ENCODE measurements at places on chromosomes 6 and 20.

DNA sequence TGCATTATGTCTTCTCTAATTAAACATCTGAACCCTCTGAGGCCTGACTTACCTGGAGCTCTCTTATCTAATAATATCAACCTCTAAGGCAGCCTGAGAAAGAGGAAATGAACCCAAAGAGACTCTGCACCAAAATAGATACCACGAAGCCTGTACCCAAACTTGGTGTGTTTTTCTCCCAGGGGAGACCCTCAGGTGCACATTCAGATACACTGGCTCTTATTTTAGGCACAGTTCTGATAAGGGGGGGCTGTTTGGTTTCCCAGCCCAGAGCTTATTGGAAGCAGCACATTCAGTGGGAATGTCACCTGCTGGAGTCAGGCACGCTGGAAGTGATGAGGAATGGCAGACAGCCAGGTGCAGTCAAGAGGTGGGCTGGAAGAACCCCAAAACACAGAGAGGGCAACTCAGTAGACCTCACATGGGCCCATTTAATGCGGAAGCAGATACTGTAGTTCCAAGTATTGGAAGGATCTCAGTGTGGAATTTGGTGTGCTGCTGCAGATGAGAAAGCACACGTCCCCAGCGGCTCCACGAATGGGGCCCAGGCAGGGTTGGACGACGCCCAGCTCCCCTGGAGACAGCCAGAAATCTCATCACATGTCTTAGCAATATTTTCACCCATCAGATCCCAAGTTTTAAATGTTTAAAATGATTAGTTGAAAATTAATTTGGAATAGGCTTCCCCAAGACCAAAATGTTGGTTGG is 9.7 kb upstream of the CCR6 start:
- DNase-seq, result no peak

- no peak for DNase-seq
Observed at GRCh38 chr20:22763257-22763906, 179.0 kb upstream of the FOXA2 start.

DNA sequence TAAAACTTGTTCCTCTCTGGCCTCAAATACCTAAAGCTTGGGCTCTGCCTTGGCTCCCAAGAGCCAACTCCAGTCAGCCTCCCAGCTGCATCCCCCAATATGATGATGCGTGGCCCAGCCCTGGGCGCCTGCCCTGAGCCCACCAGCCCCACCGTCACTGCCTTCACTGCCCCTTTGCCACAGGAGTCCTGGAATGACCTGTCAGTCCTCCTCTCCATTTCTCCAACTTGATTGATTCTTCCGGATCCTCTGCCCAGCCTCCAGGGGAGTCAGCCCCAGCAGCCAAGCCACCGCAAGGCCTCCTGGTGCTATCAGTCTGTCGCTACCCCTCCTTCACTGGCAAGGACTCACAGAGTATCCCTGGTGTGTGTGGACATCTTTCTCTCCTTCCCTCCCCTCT is 96.7 kb upstream of the PMEPA1 start:
- DNase-seq, result no peak

- DNase-seq, result no peak
Observed at GRCh38 chr6:46381057-46381456, 110.2 kb downstream of the RCAN2 start.

- peak; percentile 68 for DNase-seq
Observed at GRCh38 chr20:19274412-19275015, 62.1 kb downstream of the SLC24A3 start.

GRCh38 chr6:114785235-114786127 is 442.7 kb upstream of the HS3ST5 start:
- DNase-seq, result no peak

- no peak for DNase-seq
Observed at GRCh38 chr6:134111062-134111677, 58.7 kb upstream of the SLC2A12 start.

- no peak for DNase-seq
Observed at GRCh38 chr6:24255676-24256075, 102.2 kb downstream of the DCDC2 start.

DNA sequence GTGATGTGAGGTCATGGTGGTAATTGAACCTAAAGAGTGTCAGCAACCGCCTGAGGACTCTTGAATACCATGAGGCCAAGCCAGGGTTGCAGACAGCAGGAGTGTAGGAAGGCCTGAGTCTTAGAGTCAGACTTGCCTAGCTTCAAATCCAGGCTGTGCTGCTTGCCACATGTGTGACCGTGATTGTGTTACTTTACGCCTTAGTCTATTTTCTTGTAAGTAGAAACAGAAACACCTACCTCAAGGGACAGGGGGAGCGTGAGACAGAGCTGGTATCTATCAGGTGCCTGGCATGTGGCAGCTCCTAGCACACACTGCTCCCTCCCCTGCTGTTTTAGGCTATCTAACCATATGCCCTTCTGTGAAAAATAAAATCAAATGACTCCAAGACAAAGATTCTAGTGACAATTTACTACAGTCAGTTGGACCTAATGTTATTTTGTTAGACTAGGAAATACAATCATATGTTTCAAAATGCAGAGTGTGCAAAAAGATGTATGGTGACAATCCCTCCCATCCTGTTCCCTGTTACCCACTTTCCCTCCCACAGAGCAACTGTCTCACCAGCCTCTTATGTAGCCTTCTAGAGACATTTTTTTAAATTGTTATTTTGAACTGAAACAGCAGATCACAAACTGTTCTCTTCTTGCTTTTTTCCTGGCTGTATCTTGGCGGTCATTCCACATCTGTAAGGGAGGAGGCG is 21.7 kb downstream of the TAF8 start:
- no peak for DNase-seq

DNA sequence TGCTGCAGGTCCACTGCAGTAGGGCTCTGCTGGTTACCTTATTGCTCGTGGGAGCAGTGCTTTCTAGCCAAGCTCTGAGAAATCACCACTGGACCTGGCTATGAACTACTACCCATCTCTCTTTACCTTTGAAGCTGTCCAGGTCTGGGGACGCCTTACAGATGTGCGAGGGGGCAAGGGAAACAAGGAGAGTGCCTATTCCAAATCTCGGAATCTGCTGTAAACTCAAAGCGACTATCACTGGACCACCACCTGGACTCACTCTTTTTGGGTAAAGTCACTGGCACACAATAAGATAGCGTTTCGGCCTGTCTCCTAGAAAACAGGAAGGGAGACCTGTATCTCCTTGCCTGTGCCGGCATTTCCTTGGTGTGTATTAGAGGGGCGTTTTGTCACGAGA is 5.3 kb downstream of the NRN1 start:
- no peak for DNase-seq

GRCh38 chr6:113356139-113356538 is 501.0 kb upstream of the MARCKS start:
- DNase-seq, result no peak
